NCI-H1092 treated with DMSO at 0.1 percent for 48 hours (cell line): ENCODE measurements at places on chromosomes 5 and 9.

DNA sequence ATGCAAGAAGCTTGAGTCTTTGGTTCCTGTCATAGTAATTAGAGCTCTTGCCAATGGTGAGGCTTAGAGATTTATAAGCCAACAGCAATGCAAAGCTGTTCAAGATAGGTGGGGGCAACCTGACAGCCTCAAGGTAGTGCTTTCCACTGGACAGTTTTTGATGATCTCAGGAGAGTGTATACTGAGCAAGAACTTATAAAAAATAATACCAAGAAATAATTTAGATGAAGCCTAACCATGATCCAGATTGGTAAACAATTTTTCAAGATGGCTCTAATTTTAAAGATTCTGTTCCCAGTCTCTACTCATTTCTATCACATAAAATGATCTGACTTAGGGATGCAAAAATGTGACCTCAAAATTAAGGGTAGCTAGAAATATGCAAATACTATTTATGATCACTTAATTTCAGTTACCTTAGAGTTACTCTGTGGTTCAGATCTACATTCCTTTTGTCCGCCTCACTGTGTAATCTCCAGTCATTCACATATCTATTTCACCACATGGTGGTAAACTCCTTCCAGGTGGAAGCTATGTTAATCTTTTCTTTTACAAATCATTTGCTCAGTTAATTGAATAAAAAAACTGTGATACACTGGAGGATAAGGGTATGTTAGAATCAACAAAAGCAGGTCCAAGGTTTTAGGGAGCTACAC is 1228.0 kb upstream of the C9orf72 start:
- DNase-seq = no peak

- DNase-seq = no peak
Measured at GRCh38 chr5:74064225-74064624, 438.2 kb downstream of the ARHGEF28 start.

GRCh38 chr5:133253671-133254070 is 201.9 kb downstream of the HSPA4 start:
- no peak for DNase-seq

- no peak for DNase-seq
Measured at GRCh38 chr9:72996114-72996513, 43.3 kb upstream of the ALDH1A1 start.

- DNase-seq = no peak
Measured at GRCh38 chr5:176542135-176542595, 5.0 kb upstream of the RNF44 start.

- DNase-seq = no peak
Measured at GRCh38 chr5:1304033-1304432, 9.2 kb upstream of the TERT start.

DNA sequence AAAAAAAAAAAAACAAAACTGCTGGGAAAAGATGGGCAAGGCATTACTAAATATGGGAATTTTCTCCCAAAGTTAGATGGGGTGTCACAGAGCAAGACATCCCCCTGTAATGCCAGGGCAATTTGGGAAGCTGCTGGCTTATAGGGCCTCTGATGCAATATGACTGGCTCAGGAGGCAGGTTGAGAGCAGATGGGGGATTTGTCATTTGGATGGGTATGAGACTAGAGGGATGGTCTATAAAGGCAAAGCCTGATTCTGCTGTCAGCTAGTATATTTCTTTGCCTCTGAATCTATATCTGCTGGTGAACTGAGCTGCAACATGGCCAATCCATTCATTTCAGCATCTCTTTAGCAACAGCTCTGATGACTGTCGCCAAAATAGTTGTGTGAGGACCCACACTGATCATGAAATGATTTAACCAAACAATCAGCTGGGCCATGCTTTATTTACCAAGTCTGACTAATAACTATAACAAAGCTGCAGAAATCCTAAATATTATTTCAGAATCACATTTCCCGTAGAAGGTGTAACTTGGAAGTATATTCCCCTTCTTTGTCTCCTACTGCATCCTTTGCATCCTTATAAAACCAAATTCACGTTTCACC is 455.1 kb upstream of the ZNF608 start:
- no peak for DNase-seq

DNA sequence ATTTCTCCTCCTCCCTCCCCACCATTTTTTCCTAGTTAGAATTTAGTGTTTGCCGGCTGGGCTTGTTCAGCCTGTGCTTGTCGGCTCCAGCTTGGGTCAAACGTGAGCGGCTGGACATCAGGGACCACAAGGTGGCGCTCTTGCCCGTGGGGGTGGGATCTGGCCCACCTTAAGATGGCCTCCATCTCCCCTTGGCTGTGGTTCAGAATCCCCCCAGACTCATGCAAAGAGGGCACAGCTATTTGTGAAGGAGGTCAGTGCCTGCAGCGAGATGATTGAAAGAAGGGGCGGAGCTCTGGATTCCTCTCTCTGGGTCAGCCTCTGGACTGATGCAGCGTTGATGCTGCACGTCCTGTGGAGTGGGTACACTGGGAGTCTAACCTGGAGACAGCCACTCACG is 283.3 kb upstream of the TUT7 start:
- DNase-seq = no peak

DNA sequence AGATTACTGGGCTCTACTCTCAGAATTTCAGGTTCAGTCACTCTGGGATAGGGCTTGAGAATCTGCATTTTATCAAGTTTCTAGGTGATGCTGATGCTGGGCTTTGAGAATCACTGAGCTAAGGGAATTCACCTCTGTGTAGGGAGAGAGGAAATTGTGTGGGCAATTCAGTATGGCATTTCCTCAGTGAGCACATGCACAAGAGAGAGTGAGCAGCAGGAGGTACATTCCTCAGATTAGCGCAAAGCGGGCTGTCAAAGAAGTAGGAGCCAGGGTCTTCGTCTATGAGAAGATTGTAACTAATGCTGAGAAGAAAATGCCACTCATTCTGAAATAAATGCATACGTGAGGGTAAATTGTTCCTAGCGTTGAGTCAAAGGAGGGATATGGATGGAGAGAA is 175.9 kb downstream of the KIF4B start:
- DNase-seq = no peak

DNA sequence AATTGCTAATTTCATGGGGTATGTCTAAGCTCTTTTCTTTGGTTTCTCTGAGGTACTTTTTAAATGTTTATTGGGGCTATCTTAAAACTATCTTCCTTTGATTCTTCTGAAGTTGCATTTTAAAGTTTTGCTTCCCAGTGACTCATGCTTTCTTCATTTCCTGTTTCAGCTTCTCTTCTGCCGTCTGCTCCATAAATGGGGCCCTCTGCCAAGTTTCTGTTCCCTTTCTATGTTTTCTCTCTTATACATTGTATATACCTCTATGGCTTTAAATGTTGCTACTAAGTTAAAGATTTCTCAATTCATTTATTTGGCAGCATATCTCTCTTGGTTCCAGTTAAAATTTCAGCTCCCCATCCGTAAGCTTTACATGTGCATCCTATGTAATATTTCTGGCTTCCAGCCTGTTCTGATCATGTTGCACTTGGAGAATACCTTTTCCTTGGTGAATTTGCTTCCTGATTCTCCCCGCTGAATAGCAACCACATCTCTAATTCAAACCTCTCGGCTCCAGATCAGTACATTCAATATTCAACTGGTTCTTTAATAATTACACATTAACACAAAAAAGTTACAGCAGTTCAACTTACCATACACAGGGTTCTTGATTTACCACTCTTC is 125.3 kb downstream of the ST8SIA4 start:
- DNase-seq = no peak

DNA sequence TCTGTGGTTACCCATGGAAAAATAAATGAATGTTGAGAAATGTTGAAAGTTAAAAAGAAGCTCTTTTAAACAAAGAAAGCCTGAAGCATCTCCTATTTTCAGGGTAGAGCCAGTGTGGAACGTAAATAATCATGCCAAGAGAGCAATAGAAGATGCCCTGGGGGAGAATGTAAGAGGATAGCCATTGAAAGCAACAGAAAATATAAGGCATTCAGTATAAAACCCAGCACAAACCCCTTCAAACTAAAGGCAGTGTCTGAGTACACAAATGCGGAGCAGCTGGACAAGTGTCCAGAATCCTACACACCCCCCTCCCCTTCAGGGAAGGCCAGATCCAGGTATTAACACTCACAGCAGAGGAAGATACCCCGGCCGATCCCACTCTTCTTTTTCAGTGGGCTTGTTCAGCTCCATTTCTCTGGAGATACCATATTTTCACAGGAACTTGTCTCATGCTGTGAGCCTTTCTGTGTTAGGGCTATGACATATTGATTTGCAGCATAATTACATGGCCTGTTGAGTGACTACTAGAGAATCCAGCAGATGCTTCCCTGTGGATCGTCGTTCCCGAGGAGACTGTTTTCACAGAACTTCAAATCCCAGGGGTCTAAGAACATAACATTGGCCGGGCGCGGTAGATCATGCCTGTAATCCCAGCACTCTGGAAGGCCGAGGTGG is 101.2 kb downstream of the PLK2 start:
- no peak for DNase-seq

DNA sequence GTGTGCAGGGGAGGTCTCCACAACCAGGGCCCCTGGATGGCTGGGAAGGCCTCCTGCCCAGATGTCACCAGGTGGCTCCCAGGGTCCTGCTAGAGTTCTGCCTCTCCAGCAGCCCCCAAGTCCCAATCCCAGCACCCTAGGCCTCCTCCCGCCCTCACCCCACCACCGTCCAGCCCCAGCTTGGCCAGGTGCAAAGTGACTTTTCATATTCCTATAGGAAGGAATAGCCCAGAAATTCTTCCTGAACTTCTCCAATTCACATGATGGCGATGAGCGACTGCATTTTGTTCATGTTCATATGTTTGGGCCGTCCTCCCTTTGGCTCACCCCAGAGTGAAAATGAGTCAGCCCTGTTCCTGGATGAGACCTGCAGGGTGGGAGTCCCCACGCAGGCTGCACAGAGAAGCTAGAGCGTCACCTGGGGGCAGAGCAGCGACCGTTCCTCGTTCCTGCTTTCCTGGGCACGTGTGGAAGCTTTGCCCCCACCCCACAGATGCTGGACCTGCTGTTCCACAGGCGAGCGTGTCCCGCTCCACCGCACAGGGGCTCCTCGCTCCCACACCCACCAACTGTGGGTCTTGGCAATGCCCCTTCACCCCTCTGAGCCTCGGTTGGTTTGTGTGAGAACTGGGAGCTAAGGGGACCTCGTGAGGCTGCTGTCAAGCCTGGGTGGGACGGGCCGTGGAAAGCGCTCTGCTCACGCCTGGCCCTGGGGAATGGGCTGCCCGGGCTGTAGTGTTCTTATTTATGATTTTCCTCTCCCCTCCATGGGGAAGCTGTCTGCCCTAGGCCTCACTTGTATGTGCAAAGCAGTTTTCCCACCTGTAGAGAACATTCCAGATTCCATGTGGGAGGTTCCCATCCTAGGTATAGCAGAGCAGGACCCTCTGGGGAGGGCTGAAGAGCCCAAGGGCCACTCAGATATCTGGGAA is 6.9 kb downstream of the MRPS2 start:
- no peak for DNase-seq

DNA sequence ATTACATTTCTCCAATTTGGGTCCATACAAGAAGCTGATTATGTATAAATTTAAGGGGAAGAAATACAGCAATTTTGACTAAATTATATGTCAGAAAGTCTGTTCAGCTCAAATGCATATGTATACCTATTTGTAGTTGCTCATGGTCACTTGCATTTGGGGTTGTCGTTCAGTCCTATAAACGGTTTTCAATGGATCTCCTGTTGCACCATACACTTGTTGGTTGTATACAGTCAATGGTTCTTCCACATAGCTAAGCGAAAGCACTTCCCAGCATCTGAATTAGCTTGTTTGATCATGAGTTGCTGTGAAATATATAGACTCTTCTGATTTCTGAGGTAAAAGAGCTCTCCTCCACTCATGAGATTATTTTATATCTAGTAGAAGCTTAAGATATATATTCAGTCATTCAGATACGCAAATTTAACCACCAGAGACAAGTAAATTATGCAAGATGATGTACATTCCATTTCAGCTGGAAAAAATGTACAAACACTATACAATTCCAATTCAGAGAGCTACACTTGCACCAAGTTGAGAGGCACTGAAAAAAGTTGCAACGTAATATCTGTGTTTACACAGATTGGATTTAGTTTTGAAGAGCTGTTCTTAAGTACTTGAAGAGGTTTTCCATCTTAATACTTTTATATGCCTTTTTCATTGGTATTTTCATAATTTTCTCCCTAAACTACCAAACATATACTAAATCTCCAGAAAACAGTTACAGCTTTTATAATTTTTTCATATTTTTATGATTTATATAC is 64.4 kb upstream of the POU5F2 start:
- DNase-seq = no peak

GRCh38 chr5:113027431-113027830 is 50.8 kb downstream of the DCP2 start:
- no peak for DNase-seq
